ENCODE measurements at places on chromosomes 4 and X.
A peak's percentile ranks its signal among the peaks of the same experiment; 100 is the strongest.

DNA sequence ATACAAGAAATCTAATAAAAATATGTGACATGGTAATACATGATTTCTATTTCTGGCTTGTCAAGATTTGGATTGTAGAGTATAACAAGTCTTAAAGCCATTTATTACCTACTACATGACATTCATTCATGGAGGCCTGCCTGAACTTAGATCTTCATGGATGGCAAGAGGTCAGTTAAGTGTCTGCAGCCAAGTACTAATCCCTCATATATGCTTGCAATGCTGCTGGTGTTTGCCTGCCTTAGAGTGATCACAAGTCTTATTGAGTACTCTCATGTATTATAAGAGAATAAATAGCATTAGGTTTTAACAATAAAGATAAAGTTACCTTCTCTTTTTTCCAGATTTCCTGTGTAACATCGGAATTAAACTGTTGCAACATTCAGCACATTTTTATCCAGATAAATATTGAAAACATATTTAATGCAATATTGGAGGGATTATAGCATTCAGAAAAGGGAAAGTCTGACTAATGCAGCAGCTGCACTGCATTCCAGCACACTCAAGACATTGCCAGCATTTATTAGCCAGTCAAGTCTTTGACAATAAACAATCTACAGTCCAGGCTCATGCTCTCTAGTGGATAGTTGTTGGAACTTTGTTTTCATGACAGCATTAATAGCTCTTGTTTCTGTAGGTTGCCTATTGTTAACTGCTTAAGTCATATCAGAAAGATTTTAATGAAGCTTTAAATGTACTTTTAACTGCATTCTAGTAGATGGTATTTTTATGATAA is 737.1 kb downstream of the FAT4 start:
- peak; percentile 67 for DNase-seq

DNA sequence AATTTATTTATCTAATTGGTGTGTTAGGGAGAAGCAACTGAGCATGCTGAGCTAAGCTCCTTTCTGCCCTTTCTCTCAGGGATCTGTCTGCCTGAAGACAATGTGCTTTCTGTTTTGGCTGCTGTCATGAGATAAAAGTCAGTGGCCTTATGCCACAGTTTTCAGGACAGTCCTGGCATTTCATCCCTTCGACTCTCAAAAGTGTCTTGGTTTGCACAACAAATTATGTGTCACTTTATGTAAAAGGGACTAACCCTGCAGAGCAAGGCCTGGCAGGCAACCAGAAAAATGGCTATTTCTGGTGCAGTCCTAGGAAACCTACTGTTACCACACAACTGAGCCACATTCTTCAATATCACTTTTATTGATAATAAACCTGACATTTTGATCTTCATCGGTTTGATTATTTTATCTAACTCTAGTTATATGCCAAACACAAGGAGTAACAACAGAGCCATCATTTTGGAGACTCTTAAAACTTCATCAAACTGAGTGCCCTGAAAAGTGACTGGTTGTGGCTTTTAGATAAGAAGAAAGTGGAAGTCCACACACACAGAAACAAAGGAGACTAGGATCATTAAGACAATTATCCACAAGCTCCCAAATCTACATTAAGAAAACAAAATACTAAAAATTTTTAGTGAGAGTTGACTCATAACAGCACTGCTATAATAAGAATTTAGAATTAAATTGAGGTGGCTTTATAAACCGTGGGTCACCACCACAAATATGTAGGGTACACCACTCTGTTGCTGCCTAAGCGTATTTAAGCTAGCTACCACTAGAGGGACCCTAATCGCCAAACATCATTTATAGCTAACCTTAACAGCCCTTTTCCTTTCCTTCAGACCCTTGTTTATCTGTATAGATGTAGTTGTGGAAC is 95.9 kb upstream of the PTPN13 start:
- peak; percentile 56 for DNase-seq

DNA sequence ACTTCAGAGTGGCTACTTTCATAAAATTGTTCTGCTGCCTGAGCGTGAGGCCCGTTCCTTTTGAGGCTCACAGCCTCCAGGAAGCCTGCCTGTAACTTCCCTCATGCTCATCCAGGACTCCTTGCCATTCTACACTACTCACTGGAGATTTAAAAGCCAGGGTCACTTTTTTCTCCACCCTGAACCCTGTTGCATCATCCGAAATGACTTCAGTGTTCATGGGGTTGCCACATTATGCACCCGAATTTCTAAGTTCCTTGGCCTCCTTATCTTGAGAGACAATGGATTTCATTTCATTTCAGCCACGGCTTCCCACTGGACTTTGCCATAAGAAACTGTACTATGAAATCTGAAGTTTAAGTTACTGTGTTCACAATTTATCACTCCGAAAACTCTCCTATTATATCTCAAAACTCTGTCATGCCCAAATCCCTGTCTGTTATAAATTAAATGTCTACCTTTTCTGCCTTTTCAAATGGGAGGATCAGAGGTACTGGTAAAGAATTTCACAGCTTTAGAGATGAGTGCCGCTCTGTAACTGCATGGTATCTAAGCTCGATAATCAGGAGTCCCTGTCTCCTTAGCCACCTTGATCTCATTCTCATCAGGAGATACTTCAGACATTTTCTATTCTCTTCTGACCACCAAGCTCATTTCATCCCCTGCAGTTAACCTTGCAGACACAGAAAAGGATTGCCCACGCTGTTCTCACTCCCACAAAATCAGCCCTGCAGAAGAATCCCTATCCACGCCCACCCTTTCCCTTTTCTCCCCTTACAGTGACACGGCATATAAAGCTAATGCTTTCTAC is 59.9 kb downstream of the TRIML1 start:
- peak; percentile 7 for DNase-seq

GRCh38 chrX:47877327-47877726 is 40.6 kb downstream of the ZNF81 start:
- no peak for DNase-seq

- peak; percentile 88 for DNase-seq
Observed at GRCh38 chr4:76736414-76736813, 161.5 kb downstream of the SOWAHB start.

GRCh38 chrX:37755025-37755424 is 24.8 kb upstream of the CYBB start:
- DNase-seq: no peak

GRCh38 chr4:93684571-93684970 is 144.0 kb upstream of the ATOH1 start:
- no peak for DNase-seq

DNA sequence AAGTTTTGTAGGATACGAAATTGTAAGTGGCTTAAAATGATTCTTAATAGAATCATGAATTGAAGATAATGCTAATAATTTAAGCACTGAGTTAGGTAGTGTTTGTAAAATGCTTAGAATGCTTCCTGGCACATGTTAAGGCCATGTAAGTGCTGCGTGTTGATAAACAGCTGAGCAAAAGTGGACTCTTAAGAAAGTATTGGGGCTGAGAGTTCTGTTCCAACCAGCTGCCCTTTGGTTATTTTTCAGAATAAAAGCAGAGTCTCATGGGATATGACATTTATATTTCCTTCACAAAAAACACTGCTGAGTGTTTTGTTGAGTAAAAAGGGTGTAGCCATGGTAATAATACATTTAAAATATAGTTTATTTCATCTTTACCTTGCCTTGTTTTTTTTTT is 42.5 kb downstream of the HTT start:
- DNase-seq: no peak

DNA sequence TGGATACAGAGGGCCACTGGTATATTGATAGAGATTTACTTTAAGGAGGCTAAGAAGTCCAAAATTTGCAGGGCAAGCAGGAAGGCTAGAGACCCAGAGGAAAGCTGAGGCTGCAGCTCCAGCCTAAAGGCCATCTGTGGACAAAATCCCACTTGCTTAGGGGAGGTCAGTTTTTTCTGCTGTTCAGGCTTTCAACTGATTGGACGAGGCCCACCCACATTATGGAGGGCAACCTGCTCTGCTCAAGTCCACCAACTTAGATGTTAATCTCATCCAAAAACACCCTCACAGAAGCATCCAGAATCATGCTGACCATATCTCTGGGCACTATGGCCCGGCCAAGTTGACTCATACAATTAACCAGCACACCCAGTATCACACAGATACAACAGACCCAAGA is 176.3 kb downstream of the EVC2 start:
- DNase-seq: no peak

DNA sequence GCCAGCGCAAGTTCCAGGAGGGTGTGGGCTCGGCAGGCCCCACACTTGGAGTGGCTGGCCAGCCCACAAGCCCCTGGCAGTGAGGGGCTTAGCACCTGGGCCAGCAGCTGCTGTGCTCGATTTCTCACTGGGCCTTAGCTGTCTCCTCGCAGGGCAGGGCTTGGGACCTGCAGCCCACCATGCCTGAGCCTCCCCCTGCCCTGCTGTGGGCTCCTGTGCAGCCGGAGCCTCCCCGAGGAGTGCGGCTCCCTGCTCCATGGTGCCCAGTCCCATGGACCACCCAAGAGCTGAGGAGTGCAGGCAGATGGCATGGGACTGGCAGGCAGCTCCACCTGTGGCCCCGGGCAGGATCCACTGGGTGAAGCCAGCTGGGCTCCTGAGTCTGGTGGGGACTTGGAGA is 139.2 kb upstream of the CXCL13 start:
- DNase-seq: no peak

GRCh38 chrX:102341867-102342266 is 94.9 kb downstream of the NXF2 start:
- no peak for DNase-seq
